Frontal cortex (tissue), 4 donors: ENCODE measurements at places on chromosomes 12 and 14. TPM values are rescaled to one million over a fixed set of nuclear protein-coding genes. Genes with fewer than 3 reads are reported as not detected.

C3AR1 gene
- total RNA-seq = 1.6 TPM

AQP6 gene
- total RNA-seq = not detected

APOF gene
- not detected for total RNA-seq

CACNA2D4 gene
- not detected for total RNA-seq

NCOR2 gene
- 7.3 TPM for total RNA-seq

AKAP3 gene
- total RNA-seq = 4.1 TPM

IRF9 gene
- total RNA-seq = 12.2 TPM

TGFB3 gene
- 19.2 TPM for total RNA-seq

SERPINA1 gene
- 1.6 TPM for total RNA-seq

SLC5A8 gene
- total RNA-seq = 3.3 TPM

KERA gene
- 1.2 TPM for total RNA-seq

CLEC2A gene
- total RNA-seq = not detected

ACOT6 gene
- total RNA-seq = not detected

PLA2G1B gene
- not detected for total RNA-seq

FAM186B gene
- total RNA-seq = 0.41 TPM

PRICKLE1 gene
- 8.6 TPM for total RNA-seq

GALNT6 gene
- total RNA-seq = under 0.01 TPM

CD9 gene
- total RNA-seq = 26.5 TPM

MLF2 gene
- total RNA-seq = 77.9 TPM

PTMS gene
- total RNA-seq = 47.7 TPM

SYCP3 gene
- total RNA-seq = 0.82 TPM

WNT1 gene
- not detected for total RNA-seq

ST8SIA1 gene
- 17.5 TPM for total RNA-seq

E2F7 gene
- 1.2 TPM for total RNA-seq

ASB2 gene
- total RNA-seq = under 0.01 TPM

FBXO21 gene
- total RNA-seq = 158 TPM

ETFBKMT gene
- 4.5 TPM for total RNA-seq

EAPP gene
- 78.3 TPM for total RNA-seq

OVCH1 gene
- 0.41 TPM for total RNA-seq

POTEG gene
- total RNA-seq = not detected

PLXNC1 gene
- total RNA-seq = 81.1 TPM

SLC35E3 gene
- total RNA-seq = 8.2 TPM

MIP gene
- total RNA-seq = 0.41 TPM

NCKAP5L gene
- 7.3 TPM for total RNA-seq

LALBA gene
- total RNA-seq = not detected

P2RX2 gene
- total RNA-seq = not detected

SERPINA3 gene
- total RNA-seq = not detected

ARHGEF40 gene
- 11.4 TPM for total RNA-seq

SLC39A9 gene
- total RNA-seq = 118 TPM

HCAR2 gene
- total RNA-seq = under 0.01 TPM

ANKRD52 gene
- total RNA-seq = 10.2 TPM

SIX4 gene
- 0.41 TPM for total RNA-seq

LUM gene
- total RNA-seq = 12.6 TPM

ADAMTS20 gene
- 0.41 TPM for total RNA-seq

RNASE7 gene
- total RNA-seq = not detected

FGF6 gene
- total RNA-seq = not detected

KCNJ8 gene
- total RNA-seq = 6.5 TPM

TMTC2 gene
- total RNA-seq = 15.9 TPM

TBX3 gene
- total RNA-seq = 1.6 TPM

PMCH gene
- 0.41 TPM for total RNA-seq

INSM2 gene
- not detected for total RNA-seq

LTBR gene
- 2.4 TPM for total RNA-seq
